Hematopoietic multipotent progenitor cell treated with erythropoietin and hydrocortisone succinate and interleukin-3 and kit ligand, for 6 days (in vitro differentiated cells): ENCODE measurements at places on chromosomes 13 and 19.
A peak's percentile ranks its signal among the peaks of the same experiment; 100 is the strongest.

- peak; percentile 93 for DNase-seq
These were observed 4.9 kb upstream of the SMIM17 start for GRCh38 chr19:56637976-56638555.

GRCh38 chr13:110536006-110536693, 25.4 kb downstream of the RAB20 start:
- peak; percentile 57 for DNase-seq

DNA sequence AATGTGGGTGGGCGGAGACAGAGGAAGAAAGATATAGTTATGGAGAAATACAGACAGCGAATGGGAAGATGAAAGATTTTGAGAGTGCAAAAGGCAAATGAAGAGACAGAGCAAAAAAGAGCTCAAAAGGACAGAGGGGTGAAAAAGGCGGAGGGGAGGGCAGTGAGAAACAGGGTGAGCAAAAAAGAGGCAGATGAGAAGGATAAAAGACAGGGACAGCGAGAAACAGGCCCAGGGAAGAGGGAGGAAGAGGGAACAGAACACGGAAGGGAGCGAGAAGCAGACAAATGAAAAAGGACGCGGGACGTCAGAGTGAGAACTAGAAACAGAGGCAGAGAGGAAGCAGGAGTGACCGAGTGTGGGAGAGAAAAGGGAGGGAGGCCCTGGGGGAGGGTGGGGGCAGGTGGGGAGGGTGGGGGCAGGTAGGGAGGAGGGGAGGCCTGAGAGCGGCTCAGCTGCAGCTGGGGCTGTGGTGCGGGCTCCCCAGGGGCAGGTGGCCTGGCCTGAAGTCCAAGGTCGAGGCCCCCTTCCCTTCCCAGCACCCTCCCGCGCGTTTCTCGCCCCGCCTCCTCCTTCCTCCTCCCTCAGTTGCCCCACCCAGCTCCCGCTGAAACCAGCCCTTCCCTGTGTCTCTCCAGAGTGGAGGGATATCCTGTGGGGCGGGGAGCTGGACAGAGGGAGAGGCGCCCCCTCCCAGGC, 2.9 kb downstream of the KLK1 start:
- DNase-seq = no peak

- DNase-seq = peak; percentile 89
These were observed 24.1 kb upstream of the ASPDH start for GRCh38 chr19:50537769-50538230.

DNA sequence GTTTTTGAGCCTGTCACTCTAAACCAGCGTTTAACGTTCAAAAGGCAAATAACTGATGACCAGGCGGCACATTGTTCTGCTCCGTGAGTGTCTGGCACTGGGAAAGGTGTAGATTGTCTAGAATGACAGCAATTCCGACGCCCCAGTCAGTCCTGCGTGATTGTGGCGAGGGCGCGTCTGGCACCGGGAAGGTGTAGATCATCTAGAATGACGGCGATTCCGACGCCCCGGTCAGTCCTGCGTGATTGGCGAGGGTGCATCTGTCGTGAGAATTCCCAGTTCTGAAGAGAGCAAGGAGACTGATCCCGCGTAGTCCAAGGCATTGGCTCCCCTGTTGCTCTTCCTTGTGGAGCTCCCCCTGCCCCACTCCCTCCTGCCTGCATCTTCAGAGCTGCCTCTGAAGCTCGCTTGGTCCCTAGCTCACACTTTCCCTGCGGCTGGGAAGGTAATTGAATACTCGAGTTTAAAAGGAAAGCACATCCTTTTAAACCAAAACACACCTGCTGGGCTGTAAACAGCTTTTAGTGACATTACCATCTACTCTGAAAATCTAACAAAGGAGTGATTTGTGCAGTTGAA, 26.1 kb upstream of the NDUFS7 start:
- DNase-seq = no peak

GRCh38 chr19:58385891-58386575, 1.0 kb upstream of the RPS5 start:
- peak; percentile 52 for DNase-seq

- no peak for DNase-seq
These were observed 136.3 kb downstream of the CDK8 start for GRCh38 chr13:26390203-26390602.

DNA sequence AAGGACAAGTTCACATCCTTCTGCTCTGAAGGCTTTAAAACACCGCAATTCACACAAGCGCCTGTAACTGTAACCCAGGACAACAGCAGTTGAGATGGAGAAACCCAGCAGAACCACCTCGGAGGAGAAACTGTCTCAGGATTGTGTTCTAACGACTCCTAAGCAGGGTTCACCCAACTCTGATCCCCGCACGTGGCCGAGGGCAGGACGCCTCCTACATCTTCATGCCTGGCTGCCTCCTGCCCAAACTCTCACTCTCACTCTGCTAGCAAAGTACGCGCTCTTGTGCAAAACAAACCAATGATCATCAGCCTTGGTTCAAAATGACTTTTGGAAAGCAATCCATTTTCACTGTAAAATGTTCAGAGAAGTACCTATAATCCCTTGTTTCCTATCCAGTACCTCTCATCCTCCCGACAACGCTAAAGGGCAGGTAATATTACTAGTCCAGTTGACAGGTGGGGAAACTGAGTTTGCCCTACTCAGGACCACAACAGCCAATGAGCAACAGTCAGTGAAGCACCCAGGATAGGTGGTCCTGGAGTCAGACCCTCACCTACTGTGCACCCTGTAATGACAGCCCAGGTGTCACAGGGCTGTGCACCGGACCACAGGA, 25.6 kb downstream of the EPS15L1 start:
- no peak for DNase-seq
